ENCODE measurements at places on chromosomes 7 and 10.

GRCh38 chr10:73366381-73367298 is 8.0 kb upstream of the CFAP70 start:
- no peak for DNase-seq

DNA sequence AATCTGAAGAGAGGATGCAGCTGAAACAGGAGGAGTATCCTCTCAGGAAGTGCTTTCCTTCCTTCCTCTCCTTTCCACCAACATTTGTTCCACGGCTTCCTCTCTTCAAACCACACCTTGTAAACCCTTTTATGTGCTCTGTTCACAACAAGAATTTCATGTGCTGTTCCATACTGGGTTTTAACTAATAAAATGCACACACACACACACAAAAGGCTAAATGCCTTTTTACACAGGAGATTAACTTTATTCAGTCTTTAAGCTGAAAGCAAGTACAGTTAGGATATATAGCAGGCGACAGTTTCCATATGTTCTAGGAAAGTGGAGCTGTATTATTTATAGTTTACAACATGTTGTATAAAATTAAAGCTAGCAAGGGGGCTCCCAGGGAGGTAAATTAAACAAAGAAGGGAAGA is 106.7 kb downstream of the REEP3 start:
- DNase-seq, result no peak

DNA sequence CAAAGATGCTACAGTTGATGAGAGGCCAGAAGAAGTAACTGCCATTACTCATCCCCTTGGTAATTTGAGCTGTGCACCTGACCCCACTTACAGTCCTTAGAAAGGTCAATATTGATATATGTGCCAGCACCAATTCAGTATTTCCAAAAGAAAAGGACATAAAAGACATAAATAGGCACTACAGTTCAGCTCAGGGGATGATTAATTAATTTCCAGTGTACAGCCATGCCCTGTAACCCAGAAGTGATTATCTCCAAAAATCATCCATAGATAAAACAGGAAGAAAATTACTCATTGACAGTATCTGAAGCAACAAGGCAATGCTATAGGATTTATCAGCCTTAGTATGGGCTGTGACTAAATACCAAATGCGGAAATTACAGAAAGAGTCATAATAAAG is 82.4 kb downstream of the PHYHIPL start:
- DNase-seq, result no peak

GRCh38 chr10:103982639-103983038 is 15.7 kb downstream of the SLK start:
- no peak for DNase-seq

DNA sequence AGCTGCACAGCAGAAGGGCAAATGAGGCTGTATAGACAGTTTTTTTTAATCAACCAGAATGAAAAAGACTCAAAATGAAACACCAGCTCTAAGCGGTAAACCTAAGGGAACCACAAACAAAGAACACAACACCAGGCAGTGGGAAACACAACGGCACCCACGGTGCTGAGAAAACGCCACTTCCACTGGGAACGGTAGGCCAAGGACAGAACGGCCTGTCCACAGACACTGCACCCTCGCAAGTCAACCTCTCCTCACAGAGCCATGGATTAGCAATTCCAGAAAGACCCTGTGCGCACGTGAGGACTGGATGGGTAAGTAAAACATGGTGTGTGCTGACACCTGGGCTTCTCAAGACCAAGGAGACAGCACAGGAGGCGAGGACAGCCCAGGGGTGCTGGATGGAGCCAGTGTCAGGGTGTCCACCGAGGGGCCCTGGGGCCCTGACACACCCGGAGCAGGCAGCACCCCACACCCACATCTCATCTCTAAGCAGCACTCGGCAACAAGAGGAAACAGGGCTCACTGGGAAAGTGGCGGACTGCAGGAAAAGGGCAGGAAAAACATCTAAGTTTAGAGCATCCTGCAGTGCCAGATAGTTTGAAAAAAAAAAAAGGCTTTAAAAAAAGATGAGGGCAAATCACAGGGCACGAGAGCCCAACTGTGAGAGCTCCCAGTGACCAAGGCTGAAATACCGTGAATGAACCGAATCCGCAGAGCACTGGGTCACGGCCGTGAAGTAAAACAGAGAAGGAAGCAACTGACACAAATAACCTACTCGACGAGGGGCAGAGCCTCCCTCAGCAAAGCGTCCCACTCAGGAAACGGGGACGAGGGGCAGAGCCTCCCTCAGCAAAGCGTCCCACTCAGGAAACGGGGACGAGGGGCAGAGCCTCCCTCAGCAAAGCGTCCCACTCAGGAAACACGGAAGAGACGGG is 120.2 kb downstream of the MAD1L1 start:
- DNase-seq, result no peak

- no peak for DNase-seq
Observed at GRCh38 chr10:42734536-42734935, 48.1 kb upstream of the BMS1 start.

DNA sequence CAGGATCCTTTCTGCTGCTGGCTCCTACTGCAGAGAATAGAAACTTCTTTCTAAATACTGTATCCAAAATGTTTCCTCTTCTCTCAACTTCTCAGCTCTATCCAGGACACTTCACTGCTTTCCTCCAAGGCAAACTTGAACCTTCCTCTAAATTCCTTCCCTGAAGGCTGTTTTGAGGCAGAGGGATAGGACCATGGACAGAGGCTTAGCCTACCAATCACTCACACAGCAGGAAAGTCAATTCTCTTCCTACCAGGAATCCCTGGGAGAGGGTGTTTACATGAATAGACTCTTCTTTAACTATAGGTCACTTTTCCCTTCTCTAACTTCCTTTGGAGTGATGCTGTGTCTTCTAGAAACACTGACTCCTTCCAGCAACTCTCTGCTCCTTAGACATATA is 115.6 kb upstream of the MKLN1 start:
- no peak for DNase-seq

- DNase-seq, result no peak
Observed at GRCh38 chr10:11255796-11256444, 238.2 kb downstream of the CELF2 start.

DNA sequence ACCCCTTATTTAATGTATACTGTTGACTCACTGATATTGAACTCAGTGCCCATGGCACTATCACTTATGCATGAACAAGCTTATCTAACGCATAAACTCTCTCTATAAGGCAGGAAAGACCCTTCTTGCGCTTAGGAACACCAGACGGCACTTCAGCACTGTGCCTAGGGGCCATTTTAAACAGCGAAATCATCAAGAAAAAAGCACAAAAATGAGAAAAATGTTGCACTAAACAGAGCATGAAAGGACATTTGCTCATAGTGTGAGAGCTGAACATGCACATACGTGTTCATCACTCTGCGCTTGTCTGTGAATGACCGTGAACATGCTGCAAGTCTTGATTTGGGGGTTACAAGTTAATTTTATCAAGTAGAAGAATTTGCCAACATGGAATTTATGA is 109.6 kb downstream of the WDR11 start:
- DNase-seq, result no peak

GRCh38 chr7:94190599-94191061 is 186.5 kb upstream of the BET1 start:
- DNase-seq, result peak; percentile 89

DNA sequence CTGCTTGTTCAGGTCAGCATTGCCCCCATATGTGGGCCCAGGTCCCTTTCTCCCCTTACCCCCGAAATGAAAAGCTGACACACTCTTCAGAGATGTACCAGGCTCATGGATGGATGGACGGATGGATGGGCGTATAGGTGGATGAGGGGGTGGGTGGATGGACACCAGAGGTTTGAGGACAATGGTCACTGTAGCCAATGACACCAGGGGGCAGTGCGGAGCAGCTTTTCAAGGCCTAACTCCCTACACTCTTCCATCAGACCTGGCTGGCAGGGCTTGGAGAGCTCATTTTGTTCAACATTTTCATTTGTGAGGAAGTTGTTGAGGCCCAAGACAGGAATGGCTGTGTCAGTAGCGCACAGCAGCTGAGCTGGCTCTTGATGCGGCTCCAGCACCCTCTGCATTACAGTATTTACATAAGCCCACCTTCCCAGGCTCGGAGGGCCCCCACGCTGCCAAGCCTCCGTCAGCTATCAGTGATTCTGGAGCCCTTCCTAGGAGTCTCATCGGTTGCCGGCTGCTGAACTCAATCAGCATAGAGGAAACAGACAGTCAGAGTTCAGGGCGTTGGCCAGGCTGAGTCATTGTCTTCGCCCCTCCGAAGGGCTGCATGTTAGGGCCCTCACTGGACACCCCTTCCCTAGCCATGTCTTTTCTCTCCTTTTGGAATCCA is 11.6 kb upstream of the FFAR4 start:
- DNase-seq, result peak; percentile 17

DNA sequence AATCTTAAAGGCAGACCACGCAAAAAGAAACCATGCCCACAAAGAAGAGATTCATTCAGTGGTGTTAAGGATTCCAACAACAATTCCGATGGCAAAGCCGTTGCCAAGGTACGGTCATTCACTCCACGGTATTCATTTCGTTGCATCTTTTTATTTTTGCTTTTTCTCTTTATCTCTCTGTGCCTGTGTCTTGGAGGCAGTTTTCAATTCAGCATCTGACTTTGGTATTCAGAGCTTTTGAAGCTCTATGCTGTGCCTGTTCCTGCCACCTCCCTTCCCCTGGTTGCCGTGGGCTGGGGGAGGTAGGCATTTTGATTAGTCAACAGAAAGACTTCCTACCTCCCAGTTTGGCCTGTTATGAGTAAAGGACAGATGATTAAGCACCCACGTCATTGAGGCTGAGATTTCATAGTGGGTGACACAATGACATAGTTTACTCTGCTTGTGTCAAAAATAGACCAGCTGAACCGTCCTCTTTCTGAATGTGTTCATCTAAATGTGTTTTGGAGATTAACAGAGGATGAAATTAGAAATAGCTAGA is 149.5 kb downstream of the ARID5B start:
- peak; percentile 90 for DNase-seq

DNA sequence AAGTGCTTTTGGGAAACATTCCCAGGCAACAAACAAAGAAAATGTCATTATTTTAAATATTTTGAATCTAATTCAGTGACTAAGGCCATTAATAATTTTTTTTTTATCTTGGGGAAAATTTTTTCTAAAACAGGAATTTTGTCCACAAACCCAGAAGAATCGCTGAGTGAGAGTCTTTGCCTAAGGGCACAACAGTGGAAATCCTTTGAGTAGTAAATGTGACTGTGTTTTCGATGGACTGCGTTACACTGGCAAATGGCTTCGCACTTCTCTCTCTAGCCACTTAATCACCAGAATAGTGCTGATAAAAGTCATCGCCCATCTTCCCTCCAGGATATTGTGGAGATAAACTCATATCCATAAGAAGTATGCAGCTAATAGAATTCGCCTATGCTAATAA is 430.3 kb upstream of the AKR1E2 start:
- no peak for DNase-seq

GRCh38 chr7:19016140-19016539 is 101.3 kb downstream of the TWIST1 start:
- no peak for DNase-seq

GRCh38 chr7:45682358-45682735 is 108.2 kb downstream of the ADCY1 start:
- DNase-seq, result no peak

DNA sequence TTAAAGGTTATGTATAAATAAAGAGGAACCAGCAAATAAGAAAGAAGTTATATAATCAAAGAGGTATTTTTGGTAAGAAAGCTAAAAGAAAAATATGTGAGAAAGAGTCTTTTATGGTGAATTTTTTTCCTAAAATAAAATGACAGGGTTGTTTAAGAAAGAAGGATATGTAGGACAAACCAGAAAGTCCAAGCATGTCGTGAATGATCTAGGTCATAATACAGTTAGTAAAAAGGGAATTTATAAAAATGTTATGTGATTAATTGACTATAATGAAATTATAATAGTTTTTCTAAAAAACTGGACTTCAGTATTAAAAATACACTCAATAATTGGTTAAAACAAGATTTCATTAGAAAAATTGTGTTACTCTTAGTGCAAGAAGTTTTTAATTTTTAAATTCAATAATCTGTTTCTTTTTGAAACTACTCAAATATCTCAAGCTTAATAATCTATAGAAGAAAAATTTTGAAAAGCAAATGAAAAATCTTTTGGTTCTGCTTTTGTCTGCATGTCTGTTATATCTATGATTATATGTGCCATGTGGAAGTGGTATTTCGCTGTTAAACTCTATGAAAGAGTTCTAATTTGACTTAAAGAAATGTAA is 23.3 kb downstream of the AVL9 start:
- DNase-seq, result no peak

DNA sequence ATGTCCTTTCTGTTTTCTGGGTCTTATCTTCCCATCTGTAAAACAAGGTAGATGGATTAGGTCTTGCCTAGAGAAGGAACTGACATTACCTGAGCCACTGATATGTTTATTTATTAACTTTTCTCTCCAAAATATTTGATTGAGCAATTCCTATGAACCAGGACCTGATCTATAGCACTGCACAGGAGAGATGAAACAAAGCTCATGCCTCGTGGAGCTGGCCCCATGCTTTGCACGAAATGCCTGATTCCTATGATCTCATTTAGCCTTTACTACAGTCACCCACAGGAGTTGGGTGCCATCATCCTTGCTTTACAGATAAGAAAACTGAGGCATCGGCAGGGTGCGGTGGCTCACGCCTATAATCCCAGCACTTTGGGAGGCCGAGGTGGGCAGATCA is 48.2 kb upstream of the ZMIZ1 start:
- DNase-seq, result no peak

GRCh38 chr10:11993834-11994468 is 48.7 kb downstream of the UPF2 start:
- DNase-seq, result no peak

DNA sequence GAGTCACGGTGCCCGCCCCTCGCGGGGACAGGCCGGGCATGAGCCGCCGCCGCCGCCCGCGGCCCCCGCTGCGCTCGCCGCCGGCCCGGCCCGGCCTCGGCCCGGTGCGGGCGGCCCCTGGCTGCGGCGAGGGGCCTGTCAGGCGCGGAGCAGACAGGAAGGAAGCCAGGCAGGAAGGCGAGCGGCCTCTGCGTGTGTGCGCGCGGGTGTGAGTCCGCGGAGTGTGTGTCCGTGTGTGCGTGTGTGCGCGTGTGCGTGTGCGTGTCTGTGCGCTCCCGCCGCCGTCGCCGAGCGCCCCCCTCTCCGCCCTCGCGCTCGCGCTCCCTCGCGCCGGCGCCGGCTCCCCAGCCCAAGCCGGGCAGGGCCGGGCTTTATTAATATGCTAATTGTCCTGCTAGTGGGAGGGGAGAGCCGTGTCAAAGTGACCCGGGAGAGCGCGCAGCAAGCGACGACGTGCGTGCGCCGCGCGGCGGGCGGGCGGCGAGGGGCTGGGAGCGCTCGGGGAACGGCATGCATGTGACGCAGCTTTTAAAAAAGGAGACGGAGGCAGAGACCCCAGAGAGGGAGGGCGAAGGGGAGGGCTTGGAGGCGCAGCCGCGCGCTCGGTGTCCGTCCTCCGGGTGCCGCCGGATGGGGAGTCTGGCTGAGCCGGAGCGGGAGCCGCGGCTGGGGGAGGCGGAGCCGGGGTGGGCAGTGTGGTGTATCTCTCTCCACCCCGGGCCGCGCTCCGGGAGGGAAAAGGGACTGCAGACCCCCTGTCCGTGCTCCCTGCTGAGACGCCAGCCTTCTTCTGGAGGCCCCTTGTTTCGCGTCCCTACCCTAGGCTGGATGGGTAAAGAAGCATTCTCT is at the start of gene LDB1:
Gene LDB1, minus strand, starts transcription at position 227 of the 849 bp plus-strand sequence. CDS start 258 bp downstream, outside the sequence.
- no peak for DNase-seq

All from non-pigmented ciliary epithelial cell (primary cell).